ENCODE measurements at places on chromosomes 6 and 20.

DNA sequence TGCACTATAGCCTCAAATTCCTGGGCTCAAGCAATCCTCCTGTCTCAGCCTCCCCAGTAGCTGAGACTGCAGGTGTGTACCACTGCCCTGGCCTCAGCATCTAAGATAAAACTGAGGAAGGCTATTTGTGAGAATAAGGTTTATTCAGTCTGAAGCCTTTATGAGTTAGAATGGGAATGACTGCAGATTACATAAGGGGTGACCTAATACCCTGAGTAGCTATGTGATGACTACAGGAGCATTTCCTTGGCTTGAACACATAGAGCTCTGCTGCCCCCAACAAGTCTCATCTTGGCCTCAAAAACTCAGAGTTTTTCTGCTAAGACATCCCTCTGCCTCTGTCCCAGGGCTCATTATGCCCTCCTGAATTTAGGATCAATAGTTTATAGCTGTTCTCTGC, 7.6 kb downstream of the GSS start:
- no peak for DNase-seq

DNA sequence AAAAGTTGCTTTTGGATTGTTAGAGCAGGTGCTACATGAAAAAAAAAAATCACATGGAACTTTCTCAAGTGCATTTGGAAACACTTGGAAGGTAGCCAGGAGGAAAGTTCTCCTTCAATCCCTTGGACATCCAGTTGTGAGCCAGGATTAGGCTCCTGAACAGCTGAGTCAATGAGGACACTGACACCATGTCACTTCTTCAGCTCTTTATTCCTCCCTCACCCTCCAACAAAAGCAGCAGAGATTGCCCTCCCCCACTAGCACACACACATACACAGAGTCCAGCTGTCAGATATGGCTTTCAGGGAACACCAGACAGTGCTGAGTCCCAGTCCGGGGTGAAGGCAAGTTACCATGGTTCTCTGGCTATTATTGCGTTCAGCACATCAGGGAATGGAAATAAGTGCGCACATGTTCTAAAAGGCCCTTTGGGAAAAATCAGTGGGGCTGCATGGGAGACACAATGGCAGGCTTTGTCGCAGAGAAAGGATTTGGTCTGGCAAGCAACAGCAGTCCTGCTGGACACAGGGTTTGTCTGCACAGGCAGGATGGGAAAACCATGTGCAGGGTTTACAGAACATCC, 124.7 kb upstream of the MARCKS start:
- no peak for DNase-seq

GRCh38 chr6:169200893-169201514, 52.6 kb downstream of the THBS2 start:
- DNase-seq = no peak

DNA sequence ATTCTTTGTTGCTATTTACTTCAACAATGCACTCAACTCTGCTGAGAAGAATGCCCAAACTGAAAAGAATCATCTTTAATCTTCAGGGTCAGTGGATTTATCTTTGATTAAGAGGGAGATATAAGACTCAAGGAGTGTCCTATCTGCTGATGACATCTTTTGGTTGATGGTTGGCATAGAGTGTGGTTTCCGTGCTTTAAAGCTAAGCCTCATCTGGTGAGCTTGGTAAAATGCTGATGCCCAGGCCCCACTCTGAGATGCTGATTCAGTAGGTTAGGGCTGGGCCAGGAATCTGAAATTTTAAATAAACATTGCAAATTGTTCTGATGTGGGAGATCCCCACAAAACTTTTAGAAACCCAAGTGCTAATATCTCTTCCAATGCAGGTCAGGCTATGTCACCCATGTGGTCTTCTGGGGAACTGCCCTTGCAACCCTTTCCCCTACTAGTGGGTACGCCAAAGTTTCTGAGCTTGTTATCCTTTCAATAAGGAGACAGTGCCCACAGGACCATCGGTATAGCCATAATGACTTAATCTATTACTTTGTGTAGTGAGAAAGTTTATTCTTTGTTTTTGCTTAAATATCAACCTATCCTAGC, 68.5 kb upstream of the ARMH2 start:
- no peak for DNase-seq

DNA sequence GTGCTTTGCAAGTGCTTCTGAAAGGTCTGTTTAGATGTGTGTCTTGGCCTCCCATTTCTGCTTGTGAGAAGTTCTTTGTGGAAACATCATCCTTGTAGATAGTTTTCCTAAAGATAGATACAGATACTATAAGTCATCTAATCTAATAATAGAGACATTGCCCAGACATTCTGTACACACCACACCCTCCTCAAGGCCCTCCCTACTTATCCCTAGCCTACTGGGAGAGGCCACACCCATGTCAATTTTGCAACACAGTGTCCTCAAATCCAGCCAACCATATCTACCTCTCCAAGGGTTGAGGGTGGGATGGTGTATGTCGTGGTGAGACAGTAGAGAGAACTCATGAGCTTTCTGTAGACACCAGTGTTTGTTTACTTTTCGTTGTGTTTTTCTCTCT, 6.2 kb downstream of the KDM1B start:
- no peak for DNase-seq

- DNase-seq = peak; percentile 1
Observed at GRCh38 chr6:83708970-83709747, at the start of gene SNAP91. Gene SNAP91 (minus strand): TSS chr6:83709101. CDS start chr6:83707927, 1,174 bp downstream.

DNA sequence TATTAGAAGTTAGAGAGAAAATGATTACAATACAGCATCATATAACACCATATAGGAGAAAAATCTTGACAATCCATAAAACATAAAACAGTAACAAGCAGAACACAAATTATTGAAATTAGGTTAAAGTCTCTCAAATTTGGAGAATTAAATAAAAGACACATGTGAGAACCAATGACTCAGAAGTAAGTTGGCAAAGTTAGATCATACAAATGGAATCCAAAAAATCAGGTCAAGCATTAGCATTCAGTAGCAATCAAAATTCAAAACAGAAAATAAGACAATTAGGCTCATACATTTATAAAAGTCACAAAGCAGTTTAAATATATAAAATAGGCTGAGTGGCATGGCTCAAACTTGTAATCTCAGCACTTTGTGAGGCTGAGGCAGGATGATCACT, 775.6 kb downstream of the PHF3 start:
- DNase-seq = no peak

DNA sequence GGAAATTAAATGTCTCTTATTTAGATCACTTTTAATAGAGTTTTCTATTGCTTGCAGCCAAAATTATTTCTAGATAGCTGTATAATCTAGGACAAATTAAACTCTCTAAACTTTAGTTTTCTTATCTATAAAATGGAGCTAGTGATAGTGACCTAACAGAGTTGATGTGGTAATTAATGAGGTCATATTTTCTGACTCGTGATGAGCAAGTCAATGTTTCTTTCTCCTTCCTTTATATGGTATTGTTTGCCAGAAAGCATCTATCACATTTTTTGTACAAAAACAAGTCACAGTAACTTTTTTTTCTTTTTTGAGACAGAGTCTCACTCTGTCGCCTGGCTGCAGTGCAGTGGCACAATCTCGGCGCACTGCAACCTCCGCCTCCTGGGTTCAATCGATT, 267.7 kb downstream of the FARS2 start:
- no peak for DNase-seq

DNA sequence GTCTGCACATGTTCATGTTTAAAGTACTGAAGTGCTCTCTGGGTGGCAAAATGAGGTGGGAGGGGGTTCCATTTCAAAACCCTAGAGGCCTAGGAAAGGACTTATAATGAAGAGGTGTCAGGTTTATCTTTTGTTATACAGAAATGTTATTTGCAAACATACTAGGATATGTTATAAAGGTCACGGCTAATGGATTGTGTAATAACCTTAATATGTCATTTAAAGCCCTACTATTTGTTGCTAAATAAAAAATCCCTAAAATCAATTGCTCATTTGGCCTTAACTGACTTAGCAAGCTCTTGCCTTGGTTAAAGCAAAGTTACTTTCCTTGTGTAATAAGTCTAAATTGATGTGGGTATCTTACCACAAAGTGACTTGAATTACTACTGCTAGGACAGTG, 8.8 kb downstream of the NKX2-4 start:
- DNase-seq = no peak

DNA sequence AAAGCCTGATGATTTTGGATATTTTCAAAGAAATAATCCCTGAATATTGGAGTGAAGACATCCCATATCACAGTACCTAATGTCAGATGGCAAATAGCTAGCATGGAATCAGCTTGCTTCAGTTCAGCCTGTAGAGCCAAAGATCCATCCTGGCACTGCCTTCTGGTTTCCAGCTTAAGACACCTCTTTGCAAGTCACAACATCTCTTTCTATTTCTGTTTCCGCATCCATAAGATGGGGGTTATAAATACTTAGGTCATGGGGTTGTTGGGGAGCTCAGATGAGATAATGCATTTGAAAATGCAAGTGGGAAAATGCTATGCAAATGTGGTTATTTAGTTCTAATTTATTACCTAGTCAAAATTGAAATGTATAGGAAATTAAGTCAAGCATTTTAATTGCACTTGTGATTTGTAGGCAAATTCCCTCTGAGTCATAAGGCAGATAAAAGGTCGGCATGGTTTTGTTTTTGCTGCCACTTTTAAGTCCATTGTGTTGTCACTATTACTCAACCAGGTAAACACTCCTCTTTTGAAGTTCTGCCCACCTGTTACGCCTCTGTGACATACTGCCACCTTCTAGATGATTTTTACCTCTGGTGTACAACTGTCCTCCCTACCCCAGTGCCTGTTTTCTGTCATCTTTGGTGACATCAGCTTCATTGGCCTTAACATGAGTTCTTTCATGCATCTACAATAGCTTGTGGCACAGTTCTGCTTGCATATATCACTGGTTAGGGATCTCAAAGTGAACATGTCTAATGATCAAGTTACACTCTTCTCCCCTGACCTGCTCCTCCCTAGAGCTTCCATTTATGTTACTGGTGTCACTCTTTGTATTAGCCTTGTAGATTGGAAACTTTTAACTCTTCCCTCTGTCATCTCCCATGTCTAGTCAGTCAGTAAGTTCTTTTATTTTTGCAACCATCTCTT, 96.6 kb downstream of the CDKAL1 start:
- no peak for DNase-seq
